Gastrocnemius medialis (tissue), 4 donors: ENCODE measurements at places on chromosomes 1 and 21.
A peak's percentile ranks its signal among the peaks of the same experiment; 100 is the strongest.

DNA sequence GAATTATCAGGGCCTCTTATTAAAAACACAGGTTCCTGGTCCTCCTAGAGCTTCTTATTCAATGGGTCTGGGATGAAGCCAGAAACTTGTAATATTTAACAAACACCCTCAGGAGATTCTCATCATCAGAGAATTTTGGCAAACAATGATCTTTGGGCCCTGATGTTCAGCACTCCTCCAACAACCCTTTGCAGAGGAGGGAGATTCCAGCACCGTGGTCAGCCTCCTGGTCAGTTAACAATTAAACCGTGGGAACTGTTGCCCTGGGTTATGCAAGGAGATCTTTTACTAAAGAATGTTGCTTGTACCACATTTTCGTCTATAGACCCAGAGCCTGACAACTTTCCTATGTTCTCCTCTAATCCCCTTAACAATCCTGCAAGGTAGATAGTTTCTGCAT is 294.4 kb downstream of the PLPP3 start:
- no peaks in the 10 kb centered on the region for H3K27me3 ChIP-seq
- H3K4me3 ChIP-seq = no peak overlapping the region
- no peaks in the 10 kb centered on the region for H3K36me3 ChIP-seq
- peaks cover 19% of the 10 kb centered on the region for H3K4me1 ChIP-seq

GRCh38 chr1:158371188-158371953 is 17.7 kb downstream of the CD1E start:
- H3K36me3 ChIP-seq = no peaks in the 10 kb centered on the region
- no peak overlapping the region for H3K4me3 ChIP-seq
- no peak overlapping the region for H3K27ac ChIP-seq

DNA sequence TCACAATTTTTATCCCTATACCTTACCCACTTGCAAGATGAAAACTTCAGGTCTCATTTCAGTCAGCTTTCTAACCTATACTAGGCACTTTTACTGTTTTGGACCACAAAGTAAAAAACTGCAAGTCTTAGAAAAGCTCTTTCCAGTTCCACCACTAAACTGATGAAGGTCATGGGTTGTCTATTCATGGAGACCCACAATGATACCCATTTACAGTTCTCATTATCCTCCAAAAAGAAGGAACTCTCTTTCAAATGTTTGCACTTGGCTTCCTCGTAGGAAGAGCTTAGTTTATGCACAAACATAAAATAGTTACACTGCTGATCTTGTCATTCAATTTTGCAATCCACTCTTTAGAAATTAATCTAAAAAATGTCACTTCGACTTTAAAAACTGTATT is 9.3 kb downstream of the ZNF281 start:
- H3K4me3 ChIP-seq = no peak overlapping the region
- H3K4me1 ChIP-seq = peaks cover 30% of the 10 kb centered on the region
- no peak overlapping the region for H3K27ac ChIP-seq

DNA sequence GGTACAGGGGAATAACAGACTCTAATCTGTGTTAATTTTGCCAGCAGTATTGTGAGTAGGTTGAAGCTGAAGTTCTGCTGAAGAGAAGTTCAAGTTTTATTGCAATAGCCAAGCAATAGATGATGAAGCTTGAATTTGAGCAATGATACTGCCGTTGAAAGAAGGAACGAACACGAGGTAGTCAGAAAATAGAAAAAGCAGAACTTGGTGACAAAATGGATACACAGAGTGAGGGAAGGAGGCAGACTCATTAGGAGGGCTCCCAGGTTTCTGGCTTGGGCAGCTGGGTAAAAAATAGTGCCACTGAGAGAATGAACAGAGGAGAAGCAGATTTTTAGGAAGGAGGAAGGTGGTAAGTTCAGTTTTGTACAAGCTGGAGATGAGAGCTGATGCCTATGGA is 22.3 kb upstream of the AGO1 start:
- no peak for DNase-seq
- no peaks in the 10 kb centered on the region for H3K4me1 ChIP-seq
- no peaks in the 10 kb centered on the region for H3K27me3 ChIP-seq
- no peak overlapping the region for H3K27ac ChIP-seq

- peak overlapping the region; percentile 90 for H3K27ac ChIP-seq
- peaks cover 59% of the 10 kb centered on the region for H3K4me1 ChIP-seq
- H3K4me3 ChIP-seq = no peak overlapping the region
- H3K27me3 ChIP-seq = no peaks in the 10 kb centered on the region
Measured at GRCh38 chr1:19087737-19088594, 122.1 kb downstream of the UBR4 start.

DNA sequence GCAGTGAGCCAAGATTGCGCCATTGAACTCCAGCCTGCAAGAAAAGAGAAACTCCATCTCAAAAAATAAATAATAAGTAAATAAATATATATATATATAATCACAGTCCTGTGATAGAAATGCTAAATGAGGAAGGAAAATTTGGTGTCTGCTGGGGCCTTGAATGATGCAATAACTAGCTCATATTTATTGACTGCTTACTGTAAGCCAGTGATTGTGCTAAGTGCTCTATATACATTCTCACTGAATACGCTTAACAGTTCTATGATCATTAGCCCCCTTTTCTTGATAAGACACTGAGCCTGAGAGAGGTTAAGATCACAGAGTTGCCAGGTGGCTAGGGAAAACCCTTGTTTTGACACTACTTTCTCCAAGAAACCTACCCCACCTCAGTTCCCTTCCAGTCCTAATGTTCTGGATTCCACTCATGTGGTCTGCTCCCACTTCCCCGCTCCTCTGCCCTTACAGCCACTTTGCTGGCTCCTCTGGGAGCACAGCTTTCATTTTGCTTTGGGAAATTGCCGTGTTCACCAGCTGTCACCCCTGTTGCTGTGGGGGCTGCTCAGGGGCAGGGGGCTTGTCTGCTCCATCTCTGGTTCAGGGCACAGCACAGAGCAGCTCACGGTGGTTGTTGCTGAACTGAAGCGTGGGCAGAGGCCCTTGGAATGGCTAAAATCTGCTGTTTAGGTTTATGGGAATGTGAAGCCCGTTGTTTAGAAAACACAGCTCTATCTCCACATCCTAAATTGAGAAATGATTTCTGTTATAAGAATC is 2.5 kb upstream of the BMP8A start:
- no peak overlapping the region for H3K27ac ChIP-seq
- peaks cover 37% of the 10 kb centered on the region for H3K36me3 ChIP-seq
- no peak overlapping the region for H3K4me3 ChIP-seq
- no peak for DNase-seq
- no peaks in the 10 kb centered on the region for H3K4me1 ChIP-seq

- H3K4me3 ChIP-seq = no peak overlapping the region
- no peak for DNase-seq
Measured at GRCh38 chr1:54934869-54935268, 45.6 kb upstream of the TMEM61 start.
